ENCODE measurements at places on chromosomes 11 and 22.
A peak's percentile ranks its signal among the peaks of the same experiment; 100 is the strongest.

- no peak for DNase-seq
These were observed 37.5 kb upstream of the STK33 start for GRCh38 chr11:8631395-8632118.

DNA sequence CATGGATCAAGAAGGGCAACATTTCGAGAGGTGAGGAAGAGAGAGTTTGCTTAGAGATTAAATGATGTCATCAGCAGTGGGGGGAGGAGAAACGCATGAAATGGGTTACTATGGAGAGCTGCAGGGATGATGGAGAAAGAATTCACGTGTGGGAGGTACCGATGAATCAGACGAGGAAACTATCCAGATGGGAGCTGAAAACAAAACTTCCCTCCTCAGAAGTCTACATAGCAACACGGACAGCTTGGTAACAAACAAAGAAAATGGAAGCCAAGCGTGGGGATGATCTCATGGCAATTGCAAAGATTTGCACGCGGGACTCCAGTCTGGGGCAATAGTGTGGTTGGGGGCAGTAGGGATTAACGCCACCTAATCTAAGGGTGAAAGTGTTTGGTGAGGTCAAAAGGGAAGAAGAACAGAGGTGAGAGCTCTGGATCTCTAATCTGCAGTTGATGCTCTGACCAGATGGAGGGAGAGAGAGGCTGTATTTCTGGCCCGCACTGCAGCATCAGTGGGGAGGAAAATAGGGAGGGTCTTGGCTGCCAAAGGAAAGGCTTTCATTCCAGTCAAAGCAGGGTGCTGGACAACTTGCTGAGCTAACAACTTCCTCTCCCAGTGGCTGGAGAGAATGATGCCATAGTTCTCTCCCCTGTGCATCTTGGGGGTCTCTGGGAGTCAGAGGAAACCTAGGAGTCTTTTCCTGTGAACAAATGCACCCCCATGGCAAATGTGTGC is 43.4 kb upstream of the CSNK2A3 start:
- no peak for DNase-seq

GRCh38 chr11:115325523-115325922 is 178.7 kb downstream of the CADM1 start:
- no peak for DNase-seq

- DNase-seq = no peak
These were observed 5.5 kb downstream of the RPS6KA4 start for GRCh38 chr11:64364435-64364834.

DNA sequence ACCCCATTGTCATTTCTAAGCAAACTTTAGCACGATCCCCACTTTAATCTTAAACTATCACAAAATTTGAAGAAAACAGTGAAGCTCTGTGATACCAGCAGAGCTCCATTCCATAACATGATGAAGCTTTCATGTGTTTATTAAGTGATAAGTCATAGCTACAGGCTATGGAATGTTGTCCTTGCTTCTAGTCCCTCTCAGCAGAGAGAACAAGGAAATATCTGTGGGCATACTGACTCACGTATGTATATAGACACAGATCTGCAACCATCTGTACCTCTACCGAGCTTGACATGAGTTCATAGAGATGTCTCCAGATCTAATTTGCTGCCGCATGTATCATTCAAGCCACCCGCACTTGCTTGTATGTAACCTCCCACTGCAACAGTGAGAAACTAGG is 588.9 kb downstream of the ETS1 start:
- no peak for DNase-seq

DNA sequence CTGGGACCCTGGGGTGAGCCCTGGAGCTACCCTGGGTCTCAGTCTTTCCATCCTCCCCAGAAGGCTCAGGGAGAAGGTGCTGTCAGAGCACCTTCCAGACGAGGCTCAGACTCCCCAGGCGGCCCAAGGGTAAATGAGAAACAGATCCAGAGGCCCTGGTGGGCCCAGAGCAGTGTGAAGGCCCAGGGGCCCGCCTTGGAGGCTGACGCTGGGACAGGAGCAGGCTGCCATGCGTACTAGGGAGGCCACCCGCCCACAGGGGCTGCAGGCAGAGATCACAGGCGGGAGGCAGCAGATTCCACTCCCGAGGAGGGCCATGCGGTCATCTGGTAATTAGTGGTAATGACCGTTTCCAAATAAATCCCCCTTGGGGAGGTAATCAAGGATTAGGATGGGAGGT is 5.2 kb downstream of the WNT11 start:
- no peak for DNase-seq

DNA sequence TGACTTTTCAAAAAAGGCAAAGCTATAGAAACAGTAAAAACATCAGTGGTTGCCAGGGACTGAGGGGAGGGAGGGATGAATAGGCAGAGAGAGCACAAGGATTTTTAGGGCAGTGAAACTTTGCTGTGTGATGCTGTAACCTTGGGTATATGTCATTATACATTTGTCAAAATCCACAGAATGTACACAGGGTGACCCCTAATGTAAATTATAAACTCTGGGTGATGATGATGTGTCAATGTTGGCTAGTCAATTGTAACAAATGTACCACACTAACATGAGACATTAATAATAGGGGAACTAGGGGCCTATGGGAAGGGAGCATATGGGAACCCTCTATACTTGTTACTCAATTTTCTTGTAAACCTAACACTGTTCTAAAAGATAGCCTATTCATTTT is 24.8 kb downstream of the RIBC2 start:
- DNase-seq = no peak

DNA sequence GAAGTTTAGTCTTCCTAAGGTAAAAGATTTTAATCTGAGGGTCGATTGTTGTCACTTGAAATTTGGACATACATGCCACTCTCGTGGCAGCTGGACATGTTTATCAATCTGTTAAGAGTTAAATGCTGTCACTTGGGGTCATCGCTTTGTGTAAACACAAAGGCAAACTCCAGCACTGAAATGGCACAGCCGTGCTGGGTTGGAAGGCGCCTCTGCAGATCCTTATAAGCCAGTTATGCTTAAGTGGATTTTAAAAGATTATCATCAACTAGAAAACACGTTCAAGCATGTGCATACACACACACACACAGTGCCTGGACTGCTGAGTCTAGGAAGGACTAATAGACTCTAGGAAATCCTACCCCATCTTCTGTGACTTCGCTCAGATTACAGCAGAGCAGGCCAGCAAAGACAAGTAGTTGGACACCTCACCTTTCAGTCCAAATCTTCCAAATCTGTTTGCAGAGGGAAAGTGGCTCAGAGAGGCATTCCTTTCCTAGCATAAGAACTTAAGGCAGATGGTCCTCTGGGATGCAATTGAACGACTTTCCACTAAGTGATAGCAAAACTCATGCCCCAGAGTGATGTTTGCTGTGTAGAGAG is 83.7 kb downstream of the CACNG2 start:
- no peak for DNase-seq

DNA sequence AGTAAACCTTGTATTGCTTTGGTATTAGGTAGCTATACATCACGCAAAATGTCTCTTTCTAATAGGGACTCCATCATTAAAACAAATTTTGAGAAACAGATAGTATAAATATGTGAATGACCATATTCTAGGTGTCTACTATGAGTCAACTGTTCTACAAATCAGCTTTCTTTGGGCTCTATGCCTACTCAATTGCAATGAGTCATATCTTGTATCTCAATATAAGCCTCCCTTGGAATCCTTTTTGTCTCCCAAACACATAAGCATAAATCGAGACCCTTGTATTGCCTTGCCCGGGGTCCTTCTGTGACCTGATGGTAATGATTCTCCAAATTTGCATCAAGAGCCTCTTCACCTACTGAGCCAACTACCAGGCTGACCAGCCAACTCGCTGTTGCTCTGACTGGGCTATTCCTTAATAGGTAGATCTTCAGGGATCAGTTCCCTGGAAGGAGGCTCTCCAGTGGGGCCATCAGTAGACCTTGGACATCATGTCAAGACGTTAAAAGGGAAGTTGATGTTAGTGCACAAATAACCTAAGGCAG is 22.2 kb downstream of the BLID start:
- no peak for DNase-seq

DNA sequence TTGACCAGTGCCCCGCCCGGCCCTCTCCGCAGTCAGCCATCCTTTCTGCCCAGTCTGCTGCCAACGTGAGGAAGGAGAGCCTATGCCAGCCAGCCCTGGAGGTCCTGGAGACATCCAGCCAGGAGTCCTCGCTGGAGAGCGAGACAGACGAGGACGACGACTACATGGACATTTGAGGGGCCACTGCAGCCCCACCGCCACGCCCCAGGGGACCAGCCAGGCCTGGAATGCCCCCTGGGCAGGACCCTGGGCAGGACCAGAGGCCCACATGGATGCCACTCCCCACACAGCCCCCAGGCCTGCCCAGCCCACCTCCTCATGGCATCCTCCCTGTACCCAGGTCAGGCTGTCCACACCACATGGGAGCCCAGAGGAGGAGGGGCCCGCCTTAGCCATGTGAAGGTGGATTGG is 3.3 kb upstream of the SUSD2 start:
- no peak for DNase-seq

- peak; percentile 34 for DNase-seq
These were observed 5.4 kb downstream of the GRK2 start for GRCh38 chr11:67271541-67272284.

DNA sequence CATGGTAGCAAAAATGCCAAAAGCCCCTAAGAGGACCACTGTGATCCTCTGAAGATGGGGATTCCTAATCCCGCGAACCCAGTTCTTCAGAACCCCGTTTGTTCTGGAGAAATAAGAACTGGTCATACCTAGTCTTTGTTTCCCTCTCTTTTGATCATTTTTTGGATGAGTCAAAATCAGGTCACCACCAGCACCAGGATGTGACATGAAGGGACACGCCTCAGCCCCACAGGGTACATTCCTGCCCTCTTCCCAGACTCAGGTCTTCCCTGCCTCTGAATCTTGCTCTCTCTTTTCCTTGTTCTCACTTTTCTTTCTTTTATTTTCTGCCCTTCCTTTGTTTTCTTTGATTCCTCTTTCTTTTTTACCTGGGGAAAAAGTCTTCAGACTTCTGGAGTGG is 14.6 kb upstream of the ANO1 start:
- no peak for DNase-seq

- DNase-seq = no peak
These were observed 384.8 kb downstream of the MN1 start for GRCh38 chr22:27416511-27417420.

DNA sequence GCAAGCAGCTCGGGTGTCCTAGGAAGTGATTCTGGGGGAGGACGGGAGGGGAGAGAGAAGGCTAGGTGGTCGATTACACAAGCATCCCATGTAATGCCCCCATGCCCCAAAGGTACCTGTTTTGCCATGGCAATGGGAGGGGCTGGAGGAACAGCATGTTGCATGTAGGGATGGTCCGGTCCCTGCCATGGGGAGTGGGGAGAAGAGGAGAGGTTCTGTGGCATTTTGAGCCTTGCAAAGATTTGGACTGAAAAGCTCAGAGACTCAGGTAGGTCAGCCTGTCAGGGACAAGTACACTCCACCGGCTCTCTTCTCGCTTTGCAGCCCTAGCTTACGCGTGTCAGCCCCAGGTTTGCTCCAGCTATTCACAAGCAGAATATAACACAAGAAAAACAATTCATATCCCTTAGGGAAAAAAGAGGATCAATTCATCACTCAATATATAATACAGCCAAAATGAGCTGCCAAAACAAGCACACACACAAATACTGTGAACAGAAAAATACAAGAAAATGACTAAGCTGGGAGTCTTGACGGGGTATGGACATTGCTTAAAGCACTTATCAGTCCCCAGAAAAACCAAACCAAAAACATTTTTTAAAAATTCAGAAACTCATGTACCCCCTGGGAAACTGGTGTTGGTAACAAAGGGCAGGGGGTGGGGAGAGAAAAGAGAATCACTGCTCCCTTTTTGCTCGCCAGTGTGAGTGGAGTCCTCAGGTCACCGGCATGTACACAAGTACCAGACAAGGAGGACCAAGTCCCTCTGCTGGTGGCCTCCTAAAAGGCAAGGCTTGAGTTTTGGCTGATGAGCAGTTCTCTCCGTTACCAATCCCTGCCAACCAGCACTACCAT is 21.6 kb downstream of the APOL5 start:
- DNase-seq = no peak

DNA sequence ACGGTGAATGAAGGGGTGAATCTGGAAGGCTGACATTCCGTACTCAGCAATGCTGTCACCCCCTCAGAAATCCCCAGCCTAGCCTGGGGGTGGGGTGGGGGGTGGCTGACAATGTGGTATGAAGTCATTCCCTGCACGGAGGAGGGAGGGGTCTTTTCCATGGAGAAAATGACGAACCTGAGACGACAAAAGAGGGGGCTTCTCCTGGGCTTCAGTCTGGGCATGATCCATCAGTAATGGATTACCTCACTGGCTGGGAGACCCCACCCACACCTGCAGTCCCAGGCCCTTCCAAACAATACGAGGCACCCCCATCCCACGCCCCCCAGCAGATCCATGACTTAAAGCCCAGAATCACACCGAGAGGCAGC is 1.0 kb downstream of the KIAA0930 start:
- DNase-seq = no peak
